NCI-H2171 (cell line): ENCODE measurements at places on chromosomes 13 and 19.

- no peak for DNase-seq
These were observed 200.9 kb upstream of the RFC3 start for GRCh38 chr13:33617055-33617454.

- DNase-seq: no peak
These were observed 97.5 kb downstream of the FOXO1 start for GRCh38 chr13:40569024-40569350.

DNA sequence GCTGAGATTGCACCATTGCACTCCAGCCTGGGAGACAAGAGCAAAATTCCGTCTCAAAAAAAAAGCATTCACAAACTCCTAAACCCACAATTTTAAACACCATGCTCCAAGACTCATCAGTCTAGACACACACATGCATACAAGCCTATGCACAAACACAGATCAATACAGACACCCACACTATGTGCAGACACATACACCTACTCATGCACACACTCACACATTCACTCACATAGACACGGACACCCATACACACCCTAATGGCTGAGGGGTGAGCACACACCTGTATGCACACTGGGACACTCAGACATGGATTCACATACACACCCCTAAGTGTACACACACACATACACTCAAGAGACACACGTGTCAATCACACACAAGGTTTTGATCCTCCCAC, 9.3 kb downstream of the PNMA8B start:
- DNase-seq: no peak

- no peak for DNase-seq
These were observed 27.6 kb upstream of the SIN3B start for GRCh38 chr19:16801600-16802013.

DNA sequence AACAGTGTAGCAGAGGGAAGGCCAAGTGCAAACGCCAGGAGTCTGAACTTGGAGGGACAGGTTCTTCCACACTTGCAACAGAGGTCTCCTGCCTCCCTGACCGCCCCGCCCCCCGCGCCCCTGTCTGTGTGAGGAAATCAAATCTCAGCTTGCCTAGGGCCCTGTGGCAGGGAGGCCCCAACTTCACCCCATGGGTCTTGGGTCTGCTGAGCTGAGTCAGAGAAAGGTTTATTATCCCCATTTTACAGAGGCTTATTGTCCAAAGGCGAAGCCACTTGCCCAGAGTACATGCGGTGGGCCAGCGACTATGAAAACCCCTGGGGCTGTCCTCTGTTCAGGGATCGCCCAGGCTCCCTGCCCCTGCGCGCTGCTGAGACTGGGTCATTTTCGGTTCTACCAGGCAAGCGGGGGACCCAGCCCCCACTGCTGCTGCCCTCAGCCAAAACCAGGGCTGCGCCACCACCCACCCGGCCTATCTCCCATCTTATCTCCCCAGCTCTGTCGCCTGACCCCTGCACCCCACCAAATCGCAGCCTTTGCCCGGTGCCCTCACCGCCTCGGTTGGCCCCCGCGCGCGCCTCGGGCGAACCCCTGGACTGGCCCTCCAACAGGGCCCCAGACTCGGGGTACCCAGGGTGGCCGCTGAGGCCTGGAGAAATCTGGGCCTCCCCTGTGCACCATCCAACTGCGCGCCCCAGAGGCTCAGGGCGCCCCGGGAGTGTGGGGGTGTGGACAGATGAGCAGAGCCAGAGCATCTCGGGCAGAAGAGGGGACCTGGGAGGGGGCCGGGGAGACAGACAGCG, 850 bp upstream of the CERS4 start:
- DNase-seq: no peak

- DNase-seq: no peak
These were observed 207.6 kb downstream of the DNAJC15 start for GRCh38 chr13:43230989-43231388.

- DNase-seq: peak; percentile 83
These were observed 12.2 kb upstream of the RELB start for GRCh38 chr19:44988896-44989556.
